Nucleus accumbens (tissue), 56 donors: ENCODE measurements at places on chromosomes 12 and 14.
A peak's percentile ranks its signal among the peaks of the same experiment; 100 is the strongest.

DNA sequence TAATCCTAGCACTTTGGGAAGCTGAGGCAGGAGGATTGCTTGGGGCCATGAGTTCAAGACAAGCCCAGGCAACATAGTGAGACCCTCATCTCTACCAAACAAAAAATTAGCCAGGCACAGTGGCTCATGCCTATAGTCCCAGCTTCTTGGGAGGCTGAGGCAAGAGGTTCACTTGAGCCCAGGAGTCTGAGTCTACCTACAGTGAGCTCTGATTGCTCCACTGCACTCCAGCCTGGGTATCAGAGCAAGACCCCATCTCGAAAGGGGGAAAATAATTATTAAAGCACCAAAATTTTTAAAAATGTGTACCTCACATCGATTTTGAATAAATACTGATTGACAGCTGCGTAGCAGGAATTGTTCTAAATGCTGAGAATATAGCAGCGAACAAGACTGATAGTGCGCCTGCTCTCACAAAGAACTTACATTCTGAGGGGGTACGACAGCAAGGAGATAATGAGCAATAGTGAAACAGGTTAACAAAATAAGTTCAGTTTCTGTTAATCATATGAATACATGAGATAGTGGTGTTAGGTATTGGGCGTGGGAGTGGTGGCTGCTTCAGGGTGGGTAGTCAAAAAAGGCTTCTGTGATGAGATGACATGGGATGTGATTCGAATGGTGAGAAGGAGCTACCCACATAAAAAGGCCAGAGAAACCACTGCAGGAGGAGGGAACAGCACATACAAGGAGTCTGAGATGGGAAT, 19.6 kb downstream of the HCFC2 start:
- DNase-seq: no peak

DNA sequence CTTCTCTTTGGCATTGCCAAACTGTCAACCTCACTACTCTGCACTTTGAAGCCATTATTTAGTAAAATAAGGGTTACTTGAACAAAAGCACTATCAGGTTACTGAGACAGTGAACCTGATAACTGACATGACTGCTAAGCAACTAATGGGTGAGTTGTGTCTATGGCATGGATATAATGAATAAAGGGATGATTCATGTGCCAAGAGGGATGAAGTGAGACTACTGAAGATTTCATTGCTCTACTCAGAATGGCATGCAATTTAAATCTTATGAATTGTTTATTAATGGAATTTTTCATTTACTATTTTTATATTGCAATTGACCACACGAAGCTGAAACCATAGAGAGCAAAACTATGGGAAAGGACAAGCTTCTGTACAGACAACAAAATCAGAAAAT, 74.4 kb downstream of the CEP128 start:
- no peak for DNase-seq

DNA sequence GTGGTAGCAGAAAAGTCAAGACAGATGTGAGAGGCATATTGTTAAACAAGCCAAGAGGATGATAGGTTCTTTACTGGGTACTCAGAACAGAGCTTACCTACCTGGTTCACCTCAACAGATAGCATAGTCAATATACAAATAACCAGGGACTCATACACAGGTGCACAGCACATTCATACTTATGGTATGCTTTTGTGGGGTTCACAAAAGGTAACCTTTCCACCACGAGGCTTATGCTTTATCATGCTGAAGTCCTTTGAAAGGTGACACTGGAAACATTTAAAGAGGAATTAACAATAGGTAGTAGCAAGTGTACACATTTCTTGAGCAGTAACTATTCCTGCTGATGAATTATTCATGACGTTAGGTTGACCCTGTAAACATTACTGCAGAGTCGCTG, 42.2 kb upstream of the MBIP start:
- no peak for DNase-seq

DNA sequence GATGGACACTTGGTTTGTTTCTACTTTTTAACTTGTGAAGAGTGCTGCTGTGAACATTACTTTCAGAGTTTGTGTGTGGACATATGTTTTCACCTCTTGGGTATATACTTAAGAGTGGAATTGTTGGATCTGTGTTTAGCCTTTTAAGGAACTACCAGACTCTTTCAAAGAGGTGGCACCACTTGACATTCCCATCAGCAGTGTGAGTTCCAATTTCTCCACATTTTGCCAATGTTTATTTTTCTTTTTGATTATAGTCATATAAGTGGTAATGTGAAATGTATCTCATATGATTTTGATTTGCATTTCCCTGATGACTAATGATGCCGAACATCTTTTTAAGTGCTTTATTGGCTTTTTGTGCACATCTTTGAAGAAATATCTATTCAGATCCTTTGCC, 44.8 kb downstream of the ARHGAP5 start:
- DNase-seq: no peak

DNA sequence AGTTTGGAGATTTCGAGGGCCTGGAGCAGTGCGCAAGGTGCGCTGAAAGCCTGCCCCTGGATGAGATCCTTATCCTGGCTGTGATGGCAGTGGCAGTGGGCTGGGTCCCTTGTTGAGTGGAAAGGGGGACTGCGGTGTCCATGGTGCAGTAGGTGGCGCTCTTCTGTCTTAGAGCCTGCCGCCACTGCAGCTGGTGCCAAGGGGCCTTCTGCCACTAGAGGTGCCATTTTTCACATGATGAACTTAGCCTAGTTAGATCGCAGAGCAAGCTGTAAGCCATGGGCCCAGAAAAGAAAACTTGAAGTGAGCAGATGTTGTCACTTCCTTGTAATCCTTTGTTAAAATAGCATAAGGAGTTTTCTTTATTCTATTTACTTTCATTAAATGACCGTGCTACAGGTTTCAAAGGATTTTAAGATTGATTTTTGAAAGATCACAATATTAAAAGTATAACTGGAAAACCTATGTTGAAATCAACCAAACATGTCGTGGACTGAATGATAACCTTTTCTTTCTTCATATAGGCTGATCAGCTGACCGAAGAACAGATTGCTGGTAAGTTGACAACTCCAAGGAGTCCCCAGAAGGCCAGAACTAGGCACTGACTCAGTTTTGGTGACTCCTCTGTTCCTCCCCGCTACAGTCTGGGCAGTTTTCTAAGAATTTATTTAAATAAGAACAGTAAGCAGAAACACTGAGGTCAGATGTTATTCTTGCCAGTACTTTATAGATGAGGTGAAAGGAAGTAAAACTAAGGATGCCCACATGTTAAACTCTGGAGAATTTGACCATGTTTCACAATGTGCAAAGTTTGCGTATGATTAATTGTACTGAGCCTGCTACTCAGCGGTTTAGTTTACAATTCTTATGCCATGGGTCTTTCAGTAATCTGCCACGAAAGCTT, 3.0 kb downstream of the CALM1 start:
- DNase-seq: peak; percentile 84

GRCh38 chr12:71045781-71046180, 112.0 kb downstream of the TSPAN8 start:
- no peak for DNase-seq
